NCI-H82 (cell line): ENCODE measurements at places on chromosomes 1 and 21.

DNA sequence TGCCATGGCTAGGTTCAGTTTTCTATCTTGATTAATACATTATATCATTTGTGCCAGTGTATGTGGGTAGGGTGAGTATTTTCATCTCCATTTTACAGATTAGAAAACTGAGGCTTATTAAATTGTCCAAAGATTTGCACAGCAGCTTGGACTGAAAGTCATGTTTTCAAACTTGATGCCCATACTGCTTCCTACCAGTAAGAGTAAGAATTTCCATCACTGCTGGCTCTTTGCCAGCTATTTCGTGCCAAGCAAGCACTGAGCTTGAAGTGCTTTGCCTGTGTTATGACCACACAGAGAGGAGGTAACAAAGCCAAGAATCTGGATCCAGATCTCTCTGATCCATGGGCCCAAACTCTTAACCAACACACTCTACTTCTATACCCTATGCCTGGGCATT, 295.0 kb downstream of the VAV3 start:
- no peak for DNase-seq

GRCh38 chr1:6880951-6881690, 95.9 kb downstream of the CAMTA1 start:
- DNase-seq = no peak

- no peak for DNase-seq
Observed at GRCh38 chr1:52636721-52637695, 4.0 kb downstream of the SHISAL2A start.

GRCh38 chr21:44065428-44065827, 41.8 kb upstream of the PWP2 start:
- DNase-seq = no peak

GRCh38 chr21:41632748-41633475, 125.0 kb upstream of the TMPRSS2 start:
- DNase-seq = no peak

GRCh38 chr1:27527890-27528817, 38.2 kb upstream of the WASF2 start:
- peak; percentile 82 for DNase-seq

DNA sequence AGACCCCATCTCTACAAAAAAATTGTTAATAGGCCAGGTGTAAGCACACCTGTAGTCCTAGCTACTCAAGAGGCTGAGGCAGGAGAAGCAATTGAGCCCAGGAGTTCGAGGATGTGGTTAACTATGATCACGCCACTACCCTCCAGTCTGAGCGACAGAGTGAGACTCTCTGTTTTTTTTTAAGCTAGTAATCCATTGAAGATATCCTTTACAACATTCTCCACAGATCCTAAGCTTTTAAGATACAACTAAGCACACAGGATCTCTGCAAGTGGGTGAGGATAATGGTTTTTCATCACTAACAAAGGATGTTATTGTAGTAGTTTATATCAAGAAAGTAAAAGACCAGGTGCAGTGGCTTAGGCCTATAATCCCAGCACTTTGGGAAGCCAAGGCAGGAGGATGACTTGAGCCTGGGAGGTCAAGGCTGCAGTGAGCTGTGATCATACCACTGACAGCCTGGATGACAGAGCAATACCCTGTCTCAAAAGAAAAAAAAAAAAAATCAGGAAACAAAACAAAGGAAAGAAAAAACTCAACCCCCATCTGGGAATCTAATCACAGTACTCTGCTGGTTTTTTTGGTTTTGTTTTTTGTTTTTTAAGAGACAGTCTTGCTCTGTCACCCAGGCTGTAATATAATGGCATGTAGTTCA, 166.1 kb downstream of the RERE start:
- DNase-seq = peak; percentile 60

DNA sequence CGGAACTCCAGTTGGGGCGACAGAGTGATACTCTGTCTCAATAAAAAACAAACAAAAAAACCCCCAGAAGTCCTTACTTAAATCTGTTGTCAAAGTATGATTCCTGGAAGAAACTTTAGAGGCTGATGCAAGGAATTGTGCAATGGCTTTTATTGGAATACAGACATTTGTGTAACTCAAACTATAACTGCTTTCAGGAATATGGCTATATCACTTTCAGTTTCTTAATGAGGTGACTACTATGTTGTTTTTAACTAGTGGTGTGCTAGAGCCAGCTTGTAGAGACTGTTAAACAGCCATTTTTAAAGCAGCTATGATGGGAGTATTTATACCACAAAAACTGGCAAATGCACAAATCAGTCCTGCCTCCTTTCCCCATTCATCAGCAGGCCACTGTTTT, 22.7 kb upstream of the DNAJC28 start:
- DNase-seq = no peak

DNA sequence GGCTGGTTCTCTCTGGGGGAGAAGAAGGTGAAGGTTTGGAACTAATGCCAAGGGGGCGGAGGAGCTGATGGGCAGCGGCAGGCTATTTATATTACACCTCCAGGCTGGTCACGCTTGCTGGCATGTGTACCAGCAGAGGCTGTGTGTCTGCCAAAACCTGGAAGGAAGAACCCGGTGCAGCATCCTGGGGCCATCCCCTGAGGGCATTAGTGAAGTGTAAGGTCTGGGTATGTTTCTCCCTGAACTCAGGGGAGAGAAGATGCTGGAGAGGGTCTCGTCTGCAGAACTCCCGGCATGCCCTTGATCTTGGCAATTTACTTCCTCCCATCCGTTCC, 5.3 kb downstream of the DISP3 start:
- DNase-seq = no peak

DNA sequence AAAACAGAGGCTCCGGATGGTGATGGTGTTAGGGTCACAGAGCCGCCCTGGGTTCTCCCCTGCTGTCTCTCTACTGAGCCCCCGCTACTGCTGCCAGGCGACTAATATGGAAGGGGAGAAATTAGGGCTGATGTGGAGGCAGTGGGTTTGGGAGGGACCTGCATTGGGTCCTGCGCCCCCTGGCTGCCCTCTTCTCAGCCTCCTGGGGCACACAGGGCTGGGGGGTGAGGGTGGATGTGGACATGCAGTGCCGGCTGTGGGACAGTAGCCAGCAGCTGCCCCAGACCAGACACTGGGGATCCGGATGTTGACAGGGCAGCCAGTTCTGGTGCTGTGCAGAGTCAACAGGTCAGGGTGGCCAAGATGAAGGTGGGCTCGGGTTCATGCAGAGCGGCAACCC, 1.5 kb upstream of the CLCNKB start:
- DNase-seq = no peak

GRCh38 chr1:235057385-235058306, 71.0 kb downstream of the TOMM20 start:
- no peak for DNase-seq

- no peak for DNase-seq
Observed at GRCh38 chr1:55078470-55078869, 39.1 kb downstream of the PCSK9 start.

- DNase-seq = no peak
Observed at GRCh38 chr21:44006017-44006619, 6.0 kb upstream of the TRAPPC10 start.

DNA sequence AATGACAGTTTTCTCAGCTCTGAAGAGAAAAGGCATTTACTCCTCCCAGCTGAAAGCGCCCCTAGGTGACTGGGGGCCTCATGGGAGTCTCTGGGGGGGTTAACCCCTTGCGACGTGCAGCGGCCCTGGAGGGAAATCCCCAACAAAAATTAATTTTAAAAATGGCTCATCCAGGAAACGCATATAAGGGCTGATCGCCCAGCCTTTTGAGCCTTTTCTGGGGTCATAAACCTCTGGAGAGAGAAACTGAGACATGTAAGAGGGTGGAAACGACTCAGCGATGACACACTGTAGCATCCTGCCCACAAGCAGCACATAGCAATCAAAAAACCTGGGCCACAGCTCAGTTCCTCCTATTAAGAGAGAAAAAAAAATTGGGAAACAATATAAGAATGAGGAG, 20.4 kb upstream of the HPDL start:
- no peak for DNase-seq

DNA sequence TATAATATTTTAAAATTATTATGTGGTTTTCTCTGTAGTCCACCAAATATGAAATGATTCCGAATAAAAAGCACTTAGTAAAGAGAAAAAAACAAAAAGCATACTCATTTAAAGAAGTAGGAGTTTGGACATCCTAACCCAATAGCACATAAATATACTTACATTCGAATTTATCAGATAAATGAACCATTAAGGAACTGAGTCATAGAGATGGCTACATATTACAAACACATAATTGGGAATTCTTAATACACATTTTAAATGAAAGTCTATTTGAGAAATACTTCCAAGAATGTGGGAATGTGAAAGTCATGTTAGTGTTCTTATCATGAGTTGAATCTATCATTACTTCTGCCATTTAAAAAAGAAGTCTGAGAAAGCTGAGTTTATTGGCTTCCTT, 75.0 kb downstream of the USP24 start:
- DNase-seq = no peak

GRCh38 chr1:40162753-40163441, 1.7 kb downstream of the RLF start:
- peak; percentile 46 for DNase-seq

DNA sequence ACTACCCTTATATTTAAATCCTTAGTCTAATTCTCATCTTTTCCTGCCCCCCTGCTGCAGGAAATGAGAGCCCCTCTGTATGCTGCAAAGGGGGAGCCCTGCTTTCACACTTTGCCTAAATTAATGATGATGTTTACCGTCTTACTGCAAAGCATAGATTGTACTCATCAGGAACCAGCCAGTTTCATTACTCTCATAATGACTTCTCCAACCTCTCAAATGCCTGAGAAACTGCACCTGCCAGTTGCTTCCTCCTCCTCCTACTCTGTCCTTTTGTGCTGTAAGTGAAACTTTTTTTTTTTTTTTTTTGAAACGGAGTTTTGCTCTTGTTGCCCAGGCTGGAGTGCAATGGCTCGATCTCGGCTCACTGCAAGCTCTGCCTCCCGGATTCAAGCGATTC, 101.7 kb downstream of the ADSS2 start:
- no peak for DNase-seq

GRCh38 chr1:204042516-204042915, 30.4 kb upstream of the SOX13 start:
- no peak for DNase-seq

- DNase-seq = no peak
Observed at GRCh38 chr1:47510282-47510811, 72.5 kb downstream of the FOXD2 start.

GRCh38 chr1:229894532-229894931, 172.5 kb upstream of the GALNT2 start:
- DNase-seq = no peak

DNA sequence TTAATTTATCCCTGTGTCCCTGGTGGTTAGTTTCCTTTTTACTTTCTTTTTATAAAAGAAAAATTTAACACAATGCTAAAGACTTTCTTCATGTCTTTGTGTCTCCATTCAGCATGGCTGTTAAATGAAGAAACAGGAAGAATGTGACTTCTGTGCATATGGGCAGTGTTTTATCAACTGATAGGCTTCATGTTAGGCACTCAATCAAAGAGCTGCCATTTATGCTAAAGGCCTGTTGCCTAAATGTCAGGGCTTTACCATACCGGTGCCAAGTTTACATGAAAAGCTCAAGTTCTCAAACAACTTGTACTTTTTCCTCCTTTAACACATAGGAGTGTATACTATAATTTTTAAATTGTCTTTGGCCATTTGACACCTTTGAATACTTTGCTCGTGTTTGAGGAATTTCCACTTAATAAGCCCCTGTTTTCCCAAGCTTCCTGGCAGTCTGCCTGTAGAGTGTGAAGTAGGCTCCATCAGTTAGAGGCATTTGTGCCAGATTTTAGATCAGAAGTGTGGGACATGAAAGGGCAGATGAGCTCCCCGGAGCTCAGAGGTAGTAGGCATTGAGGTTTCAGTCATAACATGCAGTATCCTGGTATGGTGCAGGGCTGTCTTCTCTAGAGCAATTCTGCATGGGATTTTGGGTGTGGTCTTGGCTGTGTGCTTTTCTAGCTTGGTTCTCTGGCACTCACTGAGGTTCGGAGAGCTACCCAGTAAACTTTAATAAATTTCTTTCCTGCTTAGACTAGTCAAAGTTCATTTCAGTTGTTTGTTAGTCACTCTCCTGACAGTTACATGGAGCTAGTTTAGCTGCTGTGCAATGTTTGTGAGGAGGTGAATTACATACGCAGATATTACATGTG, 119.0 kb downstream of the LEPR start:
- DNase-seq = no peak

DNA sequence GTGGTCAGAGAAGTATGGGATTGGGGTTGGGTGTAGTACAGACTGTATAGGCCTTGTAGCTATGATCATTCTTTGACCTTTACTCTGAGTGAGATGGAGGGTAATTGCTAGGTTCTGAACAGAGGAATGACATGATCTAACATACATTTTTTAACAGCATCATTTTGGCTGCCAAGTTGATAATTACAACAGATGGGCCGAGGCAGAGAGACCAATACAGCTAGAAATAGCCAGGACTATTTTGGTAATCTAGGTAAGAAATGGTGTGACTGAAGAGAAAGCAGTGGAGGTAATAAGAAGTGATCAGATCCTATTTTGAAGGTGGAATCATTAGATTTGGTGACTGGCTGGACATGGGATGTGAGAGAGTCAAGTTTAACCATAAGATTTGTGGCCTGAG, 43.5 kb downstream of the RPAP2 start:
- DNase-seq = no peak

GRCh38 chr1:224217655-224218623, 34.9 kb downstream of the DEGS1 start:
- no peak for DNase-seq

- DNase-seq = peak; percentile 14
Observed at GRCh38 chr21:37370152-37371040, 3.8 kb downstream of the DYRK1A start.

DNA sequence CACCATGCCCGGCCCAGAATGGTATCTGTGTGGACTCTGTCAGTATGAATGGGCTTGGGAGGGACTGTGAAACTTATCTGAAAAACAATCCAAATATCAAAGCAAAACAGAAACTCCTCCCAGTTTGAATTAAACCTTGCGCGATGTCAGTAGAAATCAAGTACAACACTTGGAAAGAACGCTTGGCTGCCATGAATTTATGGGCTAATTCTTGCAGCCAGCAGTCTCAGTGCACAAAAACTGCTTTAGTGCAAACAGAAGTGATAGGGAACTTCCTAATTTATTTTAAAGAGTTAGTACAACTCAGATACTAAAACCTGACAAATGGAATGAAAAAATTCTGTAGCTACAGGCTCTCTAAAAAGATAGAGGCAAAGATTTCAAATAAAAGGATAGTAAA, 8.5 kb downstream of the CLCA1 start:
- DNase-seq = no peak

- DNase-seq = peak; percentile 19
Observed at GRCh38 chr1:37017720-37018119, 16.6 kb downstream of the GRIK3 start.
